GM18507 (cell line): ENCODE measurements at places on chromosomes 1 and 21.

- no peak for DNase-seq
Measured at GRCh38 chr1:42971841-42972291, 13.2 kb upstream of the SLC2A1 start.

GRCh38 chr1:192805832-192806323, 3.0 kb upstream of the RGS2 start:
- DNase-seq: no peak

- no peak for DNase-seq
Measured at GRCh38 chr21:34559089-34559631, 47.1 kb upstream of the KCNE1 start.

DNA sequence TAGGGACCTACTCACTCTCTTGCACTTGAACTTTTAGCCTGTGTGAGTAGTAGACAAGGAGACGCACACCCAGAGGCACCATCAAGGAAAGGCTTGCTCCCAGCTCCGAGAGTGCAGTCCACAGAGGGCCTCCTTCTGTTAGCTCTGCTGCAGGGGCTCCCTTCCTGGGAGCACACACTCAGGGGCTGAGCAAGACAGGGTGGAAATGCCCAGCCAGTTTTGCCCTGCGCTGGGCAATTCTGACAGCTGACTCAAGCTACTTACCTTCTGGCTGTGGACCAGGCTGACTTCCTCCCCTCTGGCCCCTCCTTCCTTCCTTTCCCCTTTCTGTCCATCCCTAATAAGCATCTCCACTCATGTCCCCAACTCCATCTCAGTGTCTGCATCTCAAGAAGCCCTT, 449.1 kb downstream of the PTPRU start:
- no peak for DNase-seq

- no peak for DNase-seq
Measured at GRCh38 chr1:63326473-63327380, 4.4 kb downstream of the FOXD3 start.

GRCh38 chr1:87535551-87535950, 206.9 kb downstream of the LMO4 start:
- DNase-seq: no peak

DNA sequence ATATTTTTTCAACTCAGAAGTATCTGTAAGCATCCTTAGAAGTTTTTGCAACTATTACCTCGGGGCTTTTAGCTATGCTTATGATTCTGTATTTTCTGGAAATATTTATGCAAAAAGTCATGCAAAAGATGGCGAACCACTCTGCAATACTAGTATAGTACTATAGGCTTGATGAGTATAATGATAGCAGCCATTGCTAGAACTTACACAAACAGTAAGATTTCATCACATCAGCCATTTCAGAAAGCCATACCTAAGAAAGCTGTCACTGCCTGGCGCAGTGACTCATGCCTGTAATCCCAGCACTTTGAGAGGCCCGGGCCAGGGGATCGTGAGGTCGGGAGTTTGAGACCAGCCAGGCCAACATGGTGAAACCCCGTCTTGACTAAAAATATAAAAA, 227.1 kb downstream of the LRRC7 start:
- DNase-seq: no peak
